ENCODE measurements at places on chromosomes 1 and 21.

- no peak for DNase-seq
These were observed 2.5 kb downstream of the PPT1 start for GRCh38 chr1:40094466-40095110.

DNA sequence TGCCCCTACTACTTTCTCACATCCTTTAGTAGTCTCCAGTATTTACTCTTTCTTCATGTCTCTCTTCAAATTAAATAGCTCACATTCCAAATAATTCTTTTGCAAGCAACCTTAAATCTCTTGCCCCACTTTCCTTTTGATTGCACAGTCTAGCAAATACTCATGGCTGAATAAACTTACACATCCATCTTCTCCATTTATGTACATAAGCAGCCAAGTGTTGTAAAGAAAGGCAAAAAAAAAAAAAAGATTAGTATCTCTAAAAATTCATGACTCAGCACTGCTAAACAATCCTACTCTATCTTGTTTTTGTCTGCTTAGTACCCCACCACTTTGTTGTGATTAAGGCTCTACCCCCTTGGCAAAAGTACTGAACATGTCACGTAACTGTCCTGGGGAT is 42.6 kb downstream of the F13B start:
- peak; percentile 16 for DNase-seq

GRCh38 chr1:8473121-8473875 is 155.4 kb downstream of the SLC45A1 start:
- no peak for DNase-seq

DNA sequence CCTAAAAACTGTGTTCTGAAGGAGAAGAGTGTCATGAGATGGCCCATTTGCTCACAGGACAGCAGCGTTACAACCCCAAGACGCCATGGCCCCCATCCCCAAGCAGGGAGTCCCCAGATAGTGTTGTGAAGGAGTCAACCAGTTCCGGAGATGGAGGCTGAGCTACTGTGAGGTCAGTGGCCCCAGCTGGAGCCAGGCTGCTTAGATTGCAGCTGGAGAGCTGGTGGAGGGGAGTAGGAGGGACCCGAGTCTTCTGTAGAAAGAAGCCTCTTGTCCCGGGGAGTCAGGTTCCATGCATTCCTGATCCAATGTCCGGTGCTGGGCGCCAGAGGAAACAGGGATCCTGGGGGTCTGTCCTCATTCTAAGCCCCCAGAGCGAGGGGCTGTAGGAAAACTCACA is 93.5 kb upstream of the SIM2 start:
- no peak for DNase-seq

GRCh38 chr1:94903280-94904009 is 23.5 kb downstream of the CNN3 start:
- no peak for DNase-seq

GRCh38 chr1:88979054-88979748 is 13.2 kb downstream of the KYAT3 start:
- no peak for DNase-seq

DNA sequence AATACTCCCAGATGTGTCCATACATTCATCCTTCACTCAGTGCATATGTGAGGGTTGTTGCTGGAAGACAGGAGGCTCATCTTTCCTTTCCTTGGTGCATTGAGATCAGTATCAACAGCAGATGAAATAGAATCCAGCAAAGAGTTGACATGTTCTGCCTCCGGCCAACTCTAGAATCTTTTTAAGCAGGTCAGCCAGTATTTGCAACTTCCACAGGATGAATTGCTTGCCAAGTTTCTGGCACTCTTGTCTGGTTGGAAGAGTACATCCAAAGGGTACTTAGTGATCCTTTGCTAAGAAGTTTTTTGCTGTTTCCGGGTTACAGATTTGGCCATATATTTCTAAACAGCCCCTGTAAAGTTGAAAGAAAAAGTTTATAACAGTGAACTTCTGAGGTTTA is 21.1 kb downstream of the SYNC start:
- peak; percentile 47 for DNase-seq

DNA sequence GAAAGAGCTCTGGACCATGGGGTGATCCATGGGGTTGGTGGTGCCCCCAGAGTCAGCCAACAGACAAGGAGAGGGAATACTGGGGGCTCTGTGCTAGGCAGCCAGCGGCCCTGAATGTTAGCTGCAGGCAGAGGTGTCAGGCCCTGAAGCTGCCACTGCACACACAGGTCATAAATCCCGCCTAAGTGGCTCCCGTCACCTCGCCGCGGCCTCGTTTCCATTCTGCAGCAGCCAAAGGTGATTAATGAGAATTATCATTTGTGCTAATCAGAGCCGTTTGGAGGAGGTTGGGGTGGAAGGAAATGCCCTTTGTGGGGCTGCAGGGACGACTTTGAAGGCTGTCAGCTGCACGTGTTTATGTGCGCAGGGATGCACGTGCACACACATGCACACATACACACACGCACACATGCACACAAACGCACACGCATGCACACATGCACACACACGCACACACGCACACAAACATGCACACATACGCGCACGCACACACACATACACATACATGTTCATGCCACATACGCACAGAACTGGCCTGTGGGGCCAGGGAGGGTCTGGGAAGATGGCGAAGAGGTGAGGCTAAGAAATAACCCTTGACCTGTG is 88.8 kb upstream of the ARHGEF16 start:
- no peak for DNase-seq

DNA sequence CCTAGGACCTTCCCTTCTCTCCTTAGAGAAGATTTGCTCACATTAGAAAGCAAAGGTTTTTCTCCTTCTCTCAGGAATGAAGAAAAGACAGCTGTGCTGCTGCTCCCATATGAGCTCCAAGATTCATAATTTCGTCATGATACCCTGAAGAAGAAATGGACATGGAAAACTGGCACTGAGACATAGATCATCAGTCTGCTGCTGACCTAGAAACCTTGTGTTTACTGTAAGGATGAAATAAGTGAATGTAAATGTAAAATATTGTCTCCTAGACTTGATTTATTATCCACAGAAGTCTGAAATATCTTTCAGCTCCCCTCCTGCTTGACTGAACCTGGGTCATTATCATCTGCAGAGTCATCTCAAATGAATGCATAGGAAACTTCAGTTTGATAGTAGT is 77.9 kb downstream of the ZC3H11B start:
- no peak for DNase-seq

GRCh38 chr1:116769994-116770393 is 15.8 kb downstream of the CD2 start:
- no peak for DNase-seq

GRCh38 chr21:20419772-20420171 is 578.4 kb upstream of the NCAM2 start:
- no peak for DNase-seq

GRCh38 chr1:91307784-91308409 is 96.7 kb downstream of the HFM1 start:
- DNase-seq = no peak

DNA sequence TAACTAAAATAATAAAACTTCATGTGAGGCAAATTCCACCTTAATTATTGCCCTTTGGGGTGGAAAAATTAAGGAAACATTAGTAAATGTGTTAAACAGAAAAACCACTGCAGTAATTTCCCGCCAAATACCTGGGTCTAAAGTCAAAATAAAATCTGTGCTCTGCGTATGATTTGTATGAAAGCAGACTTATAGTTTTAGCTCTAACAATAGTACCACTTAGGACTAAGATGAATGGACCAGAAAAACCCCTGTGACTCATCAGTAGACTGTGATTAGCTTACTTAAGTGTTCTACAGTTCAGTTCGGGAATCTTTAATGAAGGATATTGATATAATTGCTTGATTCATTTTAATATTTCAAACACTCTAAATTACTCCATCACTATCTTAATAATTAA is 23.3 kb upstream of the C1orf105 start:
- peak; percentile 58 for DNase-seq

Data from fibroblast of lung (primary cell).